ENCODE measurements at places on chromosomes 5 and 9. TPM values are rescaled to one million over a fixed set of nuclear protein-coding genes. Genes with fewer than 3 reads are reported as not detected.

The ACOT12 gene
- total RNA-seq, result not detected

The IRX2 gene
- 0.54 TPM for total RNA-seq

The SOX30 gene
- total RNA-seq, result not detected

The GFM2 gene
- 11.6 TPM for total RNA-seq

The TMEM167A gene
- 58.6 TPM for total RNA-seq

The HTR4 gene
- total RNA-seq, result 7.8 TPM

The PDE8B gene
- total RNA-seq, result 59.8 TPM

The GRXCR2 gene
- not detected for total RNA-seq

The TRAF1 gene
- 36.4 TPM for total RNA-seq

- no peak for DNase-seq
Measured at GRCh38 chr5:136108180-136108611, 24.4 kb upstream of the SMAD5 start.

DNA sequence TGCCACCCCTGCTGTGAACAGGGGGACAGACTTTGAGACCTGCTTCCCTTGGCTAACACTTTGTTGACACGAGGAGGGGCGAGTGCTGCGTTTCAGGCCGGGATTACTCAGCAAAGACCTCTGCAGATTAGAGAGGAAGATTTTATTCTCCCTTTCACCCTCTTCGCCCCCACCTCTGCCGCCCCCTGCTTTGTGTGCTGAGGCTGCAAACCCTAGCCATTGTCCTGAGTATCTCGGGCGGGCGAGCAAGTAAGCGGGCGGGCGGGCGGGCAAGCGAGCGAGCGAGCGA is 6.0 kb downstream of the ISL1 start:
- no peak for DNase-seq

GRCh38 chr5:179122411-179123108 is 62.4 kb downstream of the ZNF354C start:
- no peak for DNase-seq

GRCh38 chr5:81696418-81697397 is 54.2 kb downstream of the SSBP2 start:
- DNase-seq, result no peak

DNA sequence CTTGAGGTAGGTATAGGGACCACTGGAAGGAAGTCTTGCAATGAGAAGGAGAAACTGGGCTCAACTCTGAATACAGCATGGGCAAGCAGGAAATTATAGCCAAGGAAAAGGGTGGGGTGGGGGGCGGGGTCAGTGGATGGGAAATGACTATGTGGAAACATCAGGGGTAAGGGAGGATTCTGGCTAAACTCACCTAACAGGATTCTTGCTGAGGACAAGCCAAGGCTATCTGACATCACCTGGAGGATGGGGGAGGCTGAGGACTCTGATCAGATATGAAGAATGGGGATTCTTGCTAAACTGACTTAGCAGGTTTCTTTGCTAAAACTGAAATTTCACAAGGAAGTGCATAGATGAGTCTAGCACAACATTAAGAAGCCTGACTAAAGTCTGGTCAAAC is 40.8 kb downstream of the CTSL start:
- no peak for DNase-seq

DNA sequence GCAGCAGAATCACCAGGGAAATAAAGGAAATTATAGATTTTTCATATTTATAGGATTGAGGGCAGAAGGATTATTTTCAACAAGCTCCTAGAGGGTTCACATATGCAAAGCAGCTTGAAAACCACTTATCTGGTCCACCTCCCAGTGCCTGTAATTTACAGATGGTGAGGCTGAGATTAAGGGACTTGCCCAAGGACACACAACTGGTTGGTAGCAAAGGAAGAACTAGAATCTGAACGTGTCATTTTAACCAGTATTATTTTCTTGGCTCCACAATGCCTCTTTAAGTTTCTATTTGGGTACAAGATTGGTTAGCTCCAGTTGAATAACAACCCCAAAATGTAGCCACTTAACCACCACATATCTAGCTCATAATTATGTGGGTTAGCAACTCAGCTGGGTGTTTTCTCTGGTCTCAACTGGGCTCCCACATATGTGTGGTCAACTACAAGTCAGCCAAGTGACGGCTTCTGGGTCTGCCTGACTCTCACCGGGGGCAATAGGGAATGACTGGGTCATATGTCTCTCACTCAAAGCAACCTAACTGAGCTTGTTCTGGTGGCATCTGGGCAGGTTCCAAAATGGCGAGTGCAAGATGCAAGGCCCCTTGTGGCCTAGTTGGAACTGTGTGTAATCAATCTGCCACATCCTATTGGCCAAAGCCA is 127.7 kb downstream of the ZDHHC21 start:
- no peak for DNase-seq

- DNase-seq, result no peak
Measured at GRCh38 chr5:135341016-135341666, 57.9 kb downstream of the MACROH2A1 start.
